NCI-H1417 (cell line): ENCODE measurements at places on chromosomes 5 and 9.

- DNase-seq = no peak
Observed at GRCh38 chr9:26078706-26079105, 400.5 kb upstream of the TUSC1 start.

- DNase-seq = no peak
Observed at GRCh38 chr5:95808013-95808685, 14.4 kb downstream of the GLRX start.

GRCh38 chr5:132424167-132424880, 54.8 kb downstream of the SLC22A5 start:
- DNase-seq = no peak

GRCh38 chr5:68780299-68780955, 313.4 kb upstream of the SLC30A5 start:
- no peak for DNase-seq

DNA sequence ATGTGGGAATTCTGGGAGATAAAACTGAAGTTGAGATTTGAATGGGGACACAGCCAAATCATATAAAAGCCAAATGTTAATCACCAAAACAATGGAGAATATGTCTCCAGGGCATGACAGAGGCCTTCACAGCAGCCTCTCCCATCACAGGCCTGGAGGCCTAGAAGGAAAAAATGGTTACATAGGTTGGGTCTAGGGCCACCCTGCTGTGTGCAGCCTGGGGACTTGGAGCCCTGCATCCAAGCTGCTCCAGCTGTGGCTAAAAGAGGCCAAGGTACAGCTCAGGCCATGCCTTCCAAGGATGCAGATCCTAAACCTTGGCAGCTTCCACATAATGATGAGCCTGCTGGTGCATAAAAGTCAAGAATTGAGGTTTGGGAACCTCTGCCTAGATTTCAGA, 85.1 kb downstream of the JAKMIP2 start:
- no peak for DNase-seq

GRCh38 chr9:72589667-72590521, 68.5 kb downstream of the TMC1 start:
- DNase-seq = no peak

- no peak for DNase-seq
Observed at GRCh38 chr9:136351252-136351800, 12.2 kb downstream of the DNLZ start.

- no peak for DNase-seq
Observed at GRCh38 chr5:1099926-1100663, 11.8 kb downstream of the SLC12A7 start.

DNA sequence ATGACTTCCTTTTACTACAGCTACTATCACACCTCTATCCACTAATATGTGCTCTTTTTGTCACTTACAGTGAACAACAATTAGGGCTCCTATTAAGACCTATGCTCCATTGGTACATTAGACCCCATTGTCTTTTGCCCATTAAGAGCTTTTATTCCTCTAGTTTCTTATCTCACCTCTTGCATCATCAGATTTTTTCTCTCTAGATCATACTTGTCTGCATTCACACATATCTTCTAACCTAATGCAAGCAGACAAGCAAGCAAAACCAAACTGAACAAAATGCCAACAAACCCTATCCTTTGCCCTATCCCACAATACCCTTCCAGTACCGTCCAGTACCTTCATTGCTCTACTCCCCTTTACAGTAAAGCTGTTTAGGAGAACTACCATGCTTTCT, 10.1 kb upstream of the RBM27 start:
- no peak for DNase-seq

DNA sequence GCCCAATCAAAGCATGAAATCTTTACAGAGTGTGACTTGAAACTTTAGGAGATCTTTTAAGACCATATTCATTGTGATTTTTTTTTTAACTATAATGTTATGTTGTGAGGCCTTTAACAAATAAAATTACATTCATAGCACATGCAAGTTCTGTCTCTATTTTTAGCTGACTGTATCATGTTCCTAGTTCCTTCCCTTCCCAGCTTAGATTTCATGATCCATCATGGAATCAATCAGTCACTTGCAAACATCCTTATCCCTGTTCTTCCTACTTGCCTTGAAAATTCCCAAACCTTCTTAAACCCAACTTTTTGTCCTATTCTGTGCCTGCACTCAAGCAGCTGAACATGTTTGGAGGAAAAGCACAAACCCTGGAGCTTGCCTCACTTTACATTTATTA, 141.8 kb downstream of the DMXL1 start:
- no peak for DNase-seq
